ENCODE measurements at places on chromosomes 12 and 14.

DNA sequence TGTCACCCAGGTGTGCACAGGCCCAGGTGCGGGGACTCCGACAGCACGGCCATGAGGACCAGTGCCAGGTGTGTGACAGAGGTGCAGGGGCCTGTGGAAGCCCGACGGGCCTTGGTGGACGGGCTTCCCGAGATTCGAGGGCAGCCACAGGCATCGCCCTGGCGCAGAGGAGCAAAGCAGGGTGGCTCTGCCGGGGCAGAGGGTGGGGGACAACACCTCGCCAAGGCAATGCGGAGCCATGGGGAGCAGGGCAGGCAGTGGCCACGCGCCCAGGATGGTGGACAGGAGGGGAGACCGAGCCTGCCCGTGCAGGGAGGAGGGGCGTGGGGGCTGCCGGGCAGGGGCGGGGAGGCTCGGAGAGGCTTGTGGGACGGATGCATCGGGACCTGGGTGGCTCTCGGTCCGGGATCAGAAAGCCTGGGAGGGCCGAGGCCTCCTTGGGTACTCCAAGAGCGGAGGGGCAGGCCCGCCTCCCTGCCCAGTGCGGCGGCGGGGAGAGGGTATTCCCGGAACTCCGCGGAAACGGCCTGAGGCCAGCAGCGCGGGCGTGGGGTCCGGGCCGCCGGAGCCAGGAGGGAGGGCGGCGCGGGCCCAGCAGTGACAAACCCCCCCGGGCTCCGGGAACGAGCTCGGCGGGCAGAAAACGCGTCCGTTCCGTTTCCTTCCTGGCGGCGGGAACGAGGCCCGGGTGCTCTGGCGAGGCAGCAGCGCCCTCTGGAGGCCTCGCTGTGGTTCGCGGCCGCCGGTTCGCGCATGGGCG is 1.6 kb downstream of the TMEM121 start:
- DNase-seq = peak; percentile 62

DNA sequence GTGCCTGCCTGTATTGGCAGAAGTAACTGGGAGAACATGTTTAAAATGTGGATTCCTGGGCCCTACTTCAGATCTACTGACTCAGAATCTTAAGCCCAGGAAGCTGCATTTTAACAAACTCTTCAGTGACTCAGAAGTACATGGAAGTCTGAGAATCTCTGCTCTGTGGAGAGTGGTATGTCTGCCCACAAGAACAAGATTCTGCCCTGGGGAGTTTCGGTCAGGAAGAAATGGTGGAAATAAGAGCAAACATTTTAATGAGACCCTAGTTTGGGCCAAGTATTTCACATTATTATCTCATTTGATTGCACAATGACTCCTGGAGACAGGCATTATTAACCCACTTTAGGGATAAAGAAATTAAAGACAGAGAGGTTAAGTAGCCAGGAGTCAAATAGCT is 8.2 kb downstream of the ALDH1L2 start:
- DNase-seq = peak; percentile 71

DNA sequence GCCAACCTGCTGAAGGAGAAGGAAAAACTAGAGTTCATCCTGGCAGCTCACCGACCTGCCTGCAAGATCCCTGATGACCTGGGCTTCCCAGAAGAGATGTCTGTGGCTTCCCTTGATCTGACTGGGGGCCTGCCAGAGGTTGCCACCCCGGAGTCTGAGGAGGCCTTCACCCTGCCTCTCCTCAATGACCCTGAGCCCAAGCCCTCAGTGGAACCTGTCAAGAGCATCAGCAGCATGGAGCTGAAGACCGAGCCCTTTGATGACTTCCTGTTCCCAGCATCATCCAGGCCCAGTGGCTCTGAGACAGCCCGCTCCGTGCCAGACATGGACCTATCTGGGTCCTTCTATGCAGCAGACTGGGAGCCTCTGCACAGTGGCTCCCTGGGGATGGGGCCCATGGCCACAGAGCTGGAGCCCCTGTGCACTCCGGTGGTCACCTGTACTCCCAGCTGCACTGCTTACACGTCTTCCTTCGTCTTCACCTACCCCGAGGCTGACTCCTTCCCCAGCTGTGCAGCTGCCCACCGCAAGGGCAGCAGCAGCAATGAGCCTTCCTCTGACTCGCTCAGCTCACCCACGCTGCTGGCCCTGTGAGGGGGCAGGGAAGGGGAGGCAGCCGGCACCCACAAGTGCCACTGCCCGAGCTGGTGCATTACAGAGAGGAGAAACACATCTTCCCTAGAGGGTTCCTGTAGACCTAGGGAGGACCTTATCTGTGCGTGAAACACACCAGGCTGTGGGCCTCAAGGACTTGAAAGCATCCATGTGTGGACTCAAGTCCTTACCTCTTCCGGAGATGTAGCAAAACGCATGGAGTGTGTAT is 2.4 kb downstream of the FOS start:
- DNase-seq = peak; percentile 47

DNA sequence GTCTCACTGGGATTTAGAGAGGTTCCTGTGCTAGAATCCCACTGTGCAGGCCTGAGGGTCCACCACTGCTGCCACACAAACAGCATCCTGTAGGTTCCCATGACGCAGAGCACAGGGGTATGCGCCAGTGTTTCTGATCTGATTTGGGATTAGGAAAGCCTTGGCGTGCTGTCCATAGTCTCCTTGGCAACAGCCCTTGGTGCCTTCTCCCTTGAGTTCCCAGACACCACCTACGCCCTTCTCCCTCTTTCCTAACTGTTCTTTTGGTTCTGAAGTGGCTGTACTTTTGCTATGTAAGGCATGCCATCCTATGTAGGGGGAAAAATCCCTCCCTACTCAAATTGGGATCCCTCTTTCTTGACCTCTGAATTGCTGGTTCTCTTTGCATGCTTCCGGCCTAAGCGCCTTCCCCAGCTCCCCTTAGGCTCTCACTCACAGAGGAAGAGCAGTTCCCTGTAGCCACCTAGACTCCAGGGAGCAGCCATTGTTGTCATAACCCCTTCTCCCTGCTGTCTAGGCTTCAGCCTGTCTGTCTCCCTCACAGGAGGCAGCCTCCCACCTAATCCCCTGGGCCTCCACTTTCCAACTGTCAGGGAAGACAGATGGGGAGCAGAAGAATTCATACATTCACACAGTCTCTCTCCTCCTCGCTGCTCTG is 14.8 kb upstream of the RIC8B start:
- DNase-seq = no peak

DNA sequence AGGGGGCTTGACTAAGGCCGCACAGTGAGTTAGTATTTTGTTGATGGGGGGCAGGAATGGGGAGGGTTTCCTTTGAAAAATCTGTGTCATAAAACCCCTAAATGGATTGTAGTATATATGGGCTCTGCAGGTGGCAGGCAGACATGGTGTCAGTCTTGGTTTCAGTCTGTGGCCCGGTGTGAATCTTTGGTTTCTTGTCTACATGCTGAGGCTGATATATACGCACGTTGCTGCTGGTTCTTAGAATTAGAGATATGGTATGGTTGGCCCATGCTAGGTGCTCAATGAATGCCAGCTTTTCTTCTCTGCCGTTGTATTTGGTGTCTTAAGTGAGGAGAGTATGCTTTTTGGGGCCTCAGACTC is 73.1 kb downstream of the TSPAN9 start:
- no peak for DNase-seq

- DNase-seq = peak; percentile 42
Observed at GRCh38 chr14:73025544-73025943, 1.4 kb downstream of the ZFYVE1 start.

DNA sequence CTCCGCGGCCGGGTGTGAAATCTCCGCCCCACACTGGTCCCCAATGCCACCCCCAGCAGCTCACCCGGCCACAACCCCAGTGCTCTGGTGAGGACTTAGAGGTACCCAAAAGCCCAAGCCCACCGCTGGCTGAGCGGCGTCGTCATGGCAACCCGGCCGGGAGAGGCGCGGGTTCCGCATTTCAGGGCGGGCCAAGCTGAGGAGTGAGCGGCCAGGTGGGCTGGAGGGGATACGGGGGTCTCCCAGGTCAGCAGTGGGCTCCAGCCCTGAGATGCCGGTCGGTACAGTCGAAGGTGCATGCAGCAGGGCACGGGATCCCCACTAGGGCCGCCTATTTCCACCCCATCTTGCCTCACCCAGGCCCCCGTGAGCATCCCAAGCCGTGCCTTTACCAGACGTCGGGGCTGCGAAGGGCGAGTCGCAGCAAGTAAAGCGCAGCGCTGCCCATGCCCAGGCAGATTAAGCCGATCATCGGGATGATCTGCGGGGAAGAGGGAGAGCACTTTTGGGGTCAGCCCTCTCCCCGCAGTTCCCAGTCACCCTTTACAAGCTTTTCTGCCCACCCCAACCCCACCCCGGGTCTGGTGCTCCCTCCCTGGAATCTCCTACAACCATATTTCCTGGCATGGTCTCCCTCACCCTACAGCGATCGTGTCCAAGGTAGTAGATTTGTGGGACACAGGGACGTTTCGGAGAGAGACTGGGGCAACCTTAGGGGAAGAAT is 6.9 kb downstream of the SHMT2 start:
- no peak for DNase-seq

GRCh38 chr12:51827925-51828818 is 20.3 kb downstream of the FIGNL2 start:
- peak; percentile 64 for DNase-seq

DNA sequence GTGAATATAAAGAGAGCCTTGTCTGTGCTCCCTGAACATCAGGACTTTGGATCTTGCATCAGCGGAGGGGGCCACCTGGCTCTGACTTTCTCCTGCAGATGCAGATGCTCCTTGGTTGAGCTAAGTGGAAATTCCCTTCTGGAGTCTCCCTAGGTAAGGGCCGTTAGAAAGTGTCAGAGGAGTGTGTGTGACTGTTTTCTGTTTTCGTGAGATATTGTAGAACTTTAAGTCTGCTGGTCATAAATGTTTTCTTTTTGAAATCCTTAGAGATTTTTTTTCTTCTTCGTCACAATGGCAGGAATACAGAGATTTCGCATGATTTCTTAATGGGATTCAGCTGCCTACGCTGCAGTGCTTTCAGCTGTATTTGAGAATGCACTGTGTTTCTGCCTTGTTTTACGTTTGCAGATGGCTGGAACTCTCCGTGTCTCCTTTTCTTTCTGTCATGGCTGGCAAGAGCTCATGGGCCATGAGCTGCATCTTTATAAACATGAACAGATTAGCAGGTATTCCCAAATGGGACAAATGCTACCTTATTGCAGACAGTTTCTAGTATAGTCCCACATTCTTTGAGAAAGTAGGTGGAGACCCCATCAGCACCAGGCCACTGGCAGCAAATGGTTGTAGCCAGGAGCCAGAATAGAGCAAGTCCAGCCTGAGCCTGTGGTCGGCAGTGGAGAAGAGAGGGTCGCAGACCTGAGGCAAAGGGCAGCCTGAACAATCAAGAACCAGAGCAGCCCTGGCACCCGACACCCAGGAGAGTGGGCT is 76.2 kb upstream of the FRMD6 start:
- peak; percentile 39 for DNase-seq

GRCh38 chr12:12946686-12947355 is 5.1 kb downstream of the GPRC5D start:
- DNase-seq = no peak

GRCh38 chr14:34354556-34354955 is 107.5 kb downstream of the SPTSSA start:
- no peak for DNase-seq

DNA sequence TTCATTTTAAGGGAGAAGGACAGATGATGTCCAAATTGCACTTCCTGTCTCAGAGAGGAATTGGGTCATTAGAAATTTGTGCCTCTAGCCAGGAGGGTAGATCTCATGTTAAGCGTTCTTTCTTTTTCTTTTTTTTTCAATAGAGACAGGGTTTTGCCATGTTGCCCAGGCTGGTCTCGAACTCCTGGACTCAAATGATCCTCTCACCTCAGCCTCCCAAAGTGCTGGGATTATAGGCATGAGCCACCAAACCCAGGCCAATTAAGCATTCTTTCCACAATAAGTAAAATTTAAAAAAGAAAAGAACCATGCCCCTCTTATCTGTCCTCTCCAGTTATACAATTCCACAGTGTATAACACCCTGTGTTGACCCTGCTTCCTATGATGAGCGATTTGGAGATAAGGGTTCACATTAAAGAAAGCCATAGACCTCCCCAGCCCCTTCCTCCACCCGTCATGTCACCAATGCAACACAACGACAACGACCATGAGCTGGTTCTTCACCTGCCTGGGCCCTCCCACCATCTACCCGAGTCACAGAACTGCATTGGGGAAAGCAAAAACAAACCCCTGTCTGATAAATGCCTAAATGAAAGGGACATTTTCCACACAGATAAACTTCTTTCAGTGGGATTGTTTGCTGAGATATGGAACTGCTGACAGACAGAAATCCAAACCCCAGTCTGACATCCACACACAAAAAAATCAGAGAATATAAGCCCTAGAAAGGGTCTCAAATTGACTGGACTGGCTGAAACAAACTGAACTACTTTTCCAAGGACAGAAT is 37.3 kb downstream of the SSH1 start:
- no peak for DNase-seq

DNA sequence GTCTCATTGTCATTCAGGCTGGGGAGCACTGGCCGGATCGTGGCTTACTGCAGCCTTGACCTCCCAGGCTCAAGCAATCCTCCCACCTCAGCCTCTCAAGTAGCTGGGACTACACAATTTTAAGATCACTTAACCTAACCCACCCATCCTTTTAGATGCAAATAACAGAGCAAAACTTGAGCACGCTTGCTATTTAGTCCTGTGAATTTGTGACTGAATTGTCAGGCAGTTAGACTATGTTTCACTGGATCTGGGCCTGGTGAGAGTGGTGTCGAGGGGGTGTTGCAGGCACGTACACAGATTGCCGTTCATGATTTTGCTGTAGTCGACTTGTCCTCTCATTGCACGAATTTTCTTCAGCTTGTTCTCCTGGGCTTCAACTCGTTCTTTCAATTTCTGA is 38.2 kb downstream of the ZFYVE21 start:
- DNase-seq = no peak

DNA sequence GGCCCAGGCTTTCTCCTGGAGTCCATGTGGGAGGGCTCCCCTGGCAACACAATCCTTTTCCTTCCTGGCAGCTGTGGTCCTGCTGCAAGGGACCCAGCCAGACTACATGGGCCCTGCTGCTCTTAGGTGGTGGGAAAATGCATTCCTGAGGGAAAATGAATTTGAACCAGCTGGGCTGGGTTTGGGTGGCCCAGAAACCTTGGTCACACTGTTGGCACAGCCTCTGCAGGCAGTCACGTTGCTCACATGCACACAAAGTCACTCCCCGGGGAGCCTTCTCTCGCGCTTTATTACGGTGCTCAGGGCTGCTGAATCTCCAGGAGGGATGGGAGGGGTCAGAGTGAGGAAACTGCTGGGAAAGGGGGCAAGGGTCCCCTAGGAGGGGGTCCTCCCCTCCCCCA is 17.2 kb downstream of the PLEKHG3 start:
- DNase-seq = peak; percentile 37
